Cerebellar cortex (tissue), 1 donor: ENCODE measurements at places on chromosomes 7 and 10.

DNA sequence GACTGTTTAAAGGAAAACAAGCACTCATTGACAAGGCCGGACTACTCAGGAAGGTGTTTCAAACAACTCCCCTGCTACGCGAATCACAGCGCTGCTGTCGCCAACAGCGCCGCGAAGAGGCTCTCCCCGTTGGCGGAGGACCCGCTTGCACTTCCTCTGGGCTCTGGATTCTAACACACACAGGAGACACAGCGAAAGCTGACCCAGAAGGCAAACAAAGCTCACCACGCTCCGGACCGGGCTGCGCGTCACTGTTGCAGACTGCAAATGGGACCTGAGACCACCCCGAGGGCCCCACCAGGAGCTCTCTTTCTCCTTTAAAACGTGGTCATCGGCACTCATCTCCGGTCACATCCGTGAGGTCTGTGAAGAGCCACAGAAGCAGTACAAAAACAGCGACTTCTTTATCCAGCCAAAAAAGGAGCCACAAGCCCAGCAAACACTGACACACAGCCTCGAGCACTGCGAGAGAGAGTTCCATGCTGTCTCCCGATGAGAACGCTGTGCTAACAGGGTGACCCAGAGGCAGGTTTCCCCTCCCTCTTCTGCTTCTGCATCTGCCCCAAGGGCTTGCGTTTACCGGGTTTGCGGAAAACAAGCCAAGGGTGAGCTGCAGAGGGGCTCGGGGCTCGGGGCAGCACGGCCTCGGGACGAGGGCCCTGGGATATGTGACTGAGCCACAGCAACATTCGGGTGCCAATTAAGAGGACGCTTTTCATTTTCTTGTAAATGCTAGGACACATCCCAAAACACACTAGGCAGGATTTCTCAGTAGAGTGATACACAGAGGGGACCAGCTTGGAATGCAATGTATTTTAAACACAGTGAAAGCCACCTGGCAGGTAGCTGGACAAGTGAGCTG, 41.3 kb downstream of the AMZ1 start:
- no peak for DNase-seq

DNA sequence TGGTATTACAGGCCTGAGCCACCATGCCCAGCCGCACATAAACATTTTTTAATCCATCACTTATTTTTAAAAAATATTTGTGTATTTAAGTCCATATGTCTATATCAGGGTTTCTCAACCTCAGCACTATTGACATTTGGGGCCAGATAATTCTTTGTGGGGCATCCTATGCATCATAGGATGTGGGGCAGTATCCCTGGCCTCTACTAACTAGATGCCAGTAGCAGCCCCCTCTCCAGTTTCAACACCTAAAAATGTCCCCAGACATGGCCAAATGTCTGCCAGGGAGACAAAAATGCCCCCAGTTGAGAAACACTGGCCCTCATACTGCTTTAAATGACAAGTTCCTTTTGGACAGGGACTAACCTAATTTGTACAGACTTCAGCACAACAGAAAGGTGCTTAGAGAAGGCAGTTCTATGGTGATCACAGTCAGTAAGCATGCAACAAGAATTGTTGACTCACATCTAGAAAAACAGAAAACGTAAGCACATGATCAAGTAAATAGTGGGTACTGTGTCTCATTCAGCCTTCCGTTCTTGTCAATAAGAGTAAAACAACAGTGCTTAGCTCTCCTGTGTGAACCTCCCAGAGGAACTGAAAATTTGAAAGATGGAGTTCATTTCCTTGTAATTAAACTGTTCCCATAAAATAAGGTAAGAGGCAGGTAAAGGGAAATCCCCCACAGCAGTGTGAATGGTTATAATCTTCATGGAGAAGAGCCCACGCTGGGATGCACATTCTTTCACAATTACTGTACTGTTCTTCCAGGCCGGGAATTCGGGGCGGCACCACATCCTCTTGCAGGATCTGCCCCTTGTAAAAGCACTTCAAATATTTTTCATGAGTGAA, 17.3 kb upstream of the ADRB1 start:
- DNase-seq = peak; percentile 11

DNA sequence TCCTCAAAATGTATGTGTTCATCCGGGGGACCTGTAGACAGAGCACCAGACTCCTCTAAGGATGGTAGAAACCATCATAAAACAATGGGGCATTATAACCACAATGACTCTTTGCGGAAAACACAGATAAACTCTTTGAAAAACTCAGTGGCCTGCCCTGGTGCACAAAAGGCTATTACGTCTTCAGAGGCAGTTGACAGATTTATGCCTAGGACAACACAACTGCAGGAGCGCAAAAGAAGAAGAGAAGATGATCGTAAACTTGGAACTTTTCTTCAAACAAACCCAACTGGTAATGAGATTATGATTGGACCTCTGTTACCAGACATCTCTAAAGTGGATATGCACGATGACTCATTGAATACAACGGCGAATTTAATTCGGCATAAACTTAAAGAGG, 6.0 kb downstream of the RBM48 start:
- no peak for DNase-seq

DNA sequence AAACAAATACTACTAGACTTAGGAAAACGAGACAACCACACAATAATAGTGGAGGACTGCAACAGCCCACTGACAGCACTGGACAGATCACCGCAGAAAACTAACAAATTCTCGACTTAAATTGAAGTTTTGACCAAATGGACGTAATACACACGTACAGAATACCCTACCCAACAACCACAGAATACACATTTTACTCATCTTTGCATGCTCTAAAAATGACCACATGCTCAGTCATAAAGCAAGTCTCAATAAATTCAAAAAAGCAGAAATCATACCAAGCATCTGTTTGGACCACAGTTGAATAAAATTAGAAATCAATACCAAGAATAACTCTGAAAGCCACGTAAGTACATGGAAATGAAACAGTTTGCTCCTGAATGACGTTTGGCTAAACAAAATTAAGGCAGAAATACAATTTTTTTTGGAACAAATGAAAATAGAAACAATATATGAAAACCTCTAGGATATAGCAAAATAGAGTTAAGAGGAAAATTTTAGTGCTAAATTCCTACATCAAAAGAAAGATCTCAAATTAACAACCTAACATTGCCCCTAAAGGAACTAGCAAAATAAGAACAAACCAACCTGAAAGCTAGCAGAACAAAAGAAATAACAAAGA, 30.6 kb downstream of the MAPK8 start:
- DNase-seq = no peak

DNA sequence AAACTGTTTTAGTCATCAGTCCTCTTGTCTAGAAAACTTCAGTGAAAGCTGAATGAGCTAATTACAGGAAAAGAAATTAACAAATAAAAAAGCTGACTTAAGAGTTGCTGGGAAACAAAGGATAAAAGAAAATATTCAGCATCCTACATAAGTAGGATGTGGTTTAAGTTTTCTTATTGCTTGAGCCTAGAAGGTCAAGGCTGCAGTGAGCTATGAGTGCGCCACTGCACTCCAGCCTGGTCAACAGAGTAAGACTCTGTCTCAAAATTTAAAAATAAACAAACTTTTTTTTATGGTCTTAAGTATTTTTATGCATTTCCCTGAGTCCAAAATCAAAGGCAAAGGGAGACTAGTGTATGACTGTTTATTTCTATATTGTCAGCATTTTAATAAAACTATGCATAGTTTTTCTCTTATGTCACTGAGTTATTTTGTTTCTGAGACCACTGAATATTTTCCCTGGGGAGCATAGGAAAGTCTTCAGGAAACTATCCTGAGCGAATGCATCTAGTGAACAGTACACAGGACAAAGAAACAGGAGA, 40.0 kb upstream of the LRRN3 start:
- DNase-seq = no peak

GRCh38 chr10:60914690-60915141, 29.3 kb downstream of the RHOBTB1 start:
- DNase-seq = no peak

GRCh38 chr10:131730771-131731497, 169.9 kb upstream of the PPP2R2D start:
- DNase-seq = no peak

DNA sequence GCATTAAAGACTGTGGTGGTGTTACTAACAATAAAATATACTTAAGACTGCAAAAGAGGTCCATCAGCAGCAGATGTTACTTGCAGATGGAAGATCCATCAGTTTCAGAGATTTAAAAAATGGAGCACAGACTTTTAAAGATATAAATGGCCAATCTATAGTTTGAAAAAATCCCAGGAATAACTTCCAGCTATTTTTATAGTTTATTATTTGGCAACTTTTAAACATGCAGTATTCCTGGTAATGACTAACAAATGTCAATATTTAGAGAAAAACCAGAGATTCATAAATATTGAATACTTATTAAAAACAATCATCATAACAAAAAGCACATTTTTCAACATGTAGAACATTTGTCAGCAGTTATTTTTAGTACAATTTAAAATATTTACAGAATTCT, 30.7 kb downstream of the RTKN2 start:
- DNase-seq = no peak

GRCh38 chr7:82805527-82805960, 357.1 kb downstream of the PCLO start:
- peak; percentile 61 for DNase-seq

- no peak for DNase-seq
Measured at GRCh38 chr7:46616636-46617035, 695.6 kb upstream of the IGFBP3 start.

- DNase-seq = no peak
Measured at GRCh38 chr7:55438085-55438756, 73.1 kb downstream of the LANCL2 start.

DNA sequence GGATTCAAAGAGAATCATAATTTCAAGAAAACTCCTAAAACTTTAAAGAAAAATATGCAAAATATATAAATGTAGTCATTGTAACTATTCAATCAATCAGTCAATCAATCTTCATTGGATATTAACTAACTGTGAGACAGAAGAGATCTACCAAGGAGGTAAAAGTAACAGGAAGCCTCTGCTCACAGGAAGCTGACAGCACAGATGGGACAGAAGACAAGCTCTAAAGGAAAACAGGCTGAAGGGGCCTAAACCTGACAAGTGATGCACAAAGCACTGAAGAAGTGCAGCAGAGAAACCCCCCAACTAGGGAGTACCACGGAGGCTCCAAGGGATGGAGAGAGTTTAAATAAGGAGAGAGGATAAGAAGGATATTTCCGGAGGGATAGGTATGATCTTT, 173.0 kb downstream of the SKAP2 start:
- DNase-seq = no peak

DNA sequence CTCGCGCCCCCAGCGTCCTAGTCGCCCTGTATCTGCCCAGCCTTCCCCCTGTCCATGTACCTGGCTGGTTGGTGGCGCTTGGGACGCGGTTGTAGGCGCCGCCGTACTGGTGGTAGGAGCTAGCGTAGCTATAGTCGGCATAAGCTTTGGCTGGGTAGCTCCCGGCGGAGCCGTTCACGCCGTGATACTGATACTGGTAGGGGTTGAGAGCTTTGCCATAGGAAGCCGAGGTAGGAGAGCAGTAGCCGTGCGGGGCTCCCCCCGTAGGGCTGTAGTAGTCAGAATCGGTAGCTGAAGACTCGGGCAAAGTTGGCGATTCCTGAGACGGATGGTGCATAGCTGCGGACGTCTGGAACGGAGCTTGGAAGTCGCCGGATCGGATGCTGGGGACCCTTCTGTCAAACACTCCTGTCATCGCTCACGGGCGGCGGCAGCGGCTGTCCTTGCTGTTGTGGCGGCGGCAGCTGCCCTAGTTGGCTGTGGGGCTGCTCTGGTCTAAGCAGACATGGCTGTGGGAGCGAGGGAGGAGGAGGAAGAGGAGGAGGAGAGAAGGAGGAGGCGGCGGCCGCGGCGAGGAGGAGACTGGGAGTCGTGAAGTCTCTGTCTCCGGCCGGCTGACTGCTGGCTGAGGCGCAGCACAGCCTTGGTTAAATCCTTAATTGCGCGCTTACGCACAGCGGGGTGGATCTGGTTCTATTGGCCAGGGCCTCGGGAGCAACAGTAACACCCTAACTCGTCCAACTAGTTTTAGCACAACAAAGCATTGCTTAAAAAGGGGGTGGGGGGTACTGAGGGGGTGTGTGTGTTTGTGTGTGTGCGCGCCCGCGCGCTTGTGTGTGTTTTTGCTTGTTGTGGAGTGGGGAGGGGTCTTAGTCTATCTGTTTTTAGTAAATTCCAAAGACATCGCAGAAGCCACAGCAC, at the start of gene DLX5:
DLX5 (minus strand) TSS at position 623 of the 921 bp plus-strand sequence; CDS start at position 415, 208 bp downstream.
- DNase-seq = no peak

DNA sequence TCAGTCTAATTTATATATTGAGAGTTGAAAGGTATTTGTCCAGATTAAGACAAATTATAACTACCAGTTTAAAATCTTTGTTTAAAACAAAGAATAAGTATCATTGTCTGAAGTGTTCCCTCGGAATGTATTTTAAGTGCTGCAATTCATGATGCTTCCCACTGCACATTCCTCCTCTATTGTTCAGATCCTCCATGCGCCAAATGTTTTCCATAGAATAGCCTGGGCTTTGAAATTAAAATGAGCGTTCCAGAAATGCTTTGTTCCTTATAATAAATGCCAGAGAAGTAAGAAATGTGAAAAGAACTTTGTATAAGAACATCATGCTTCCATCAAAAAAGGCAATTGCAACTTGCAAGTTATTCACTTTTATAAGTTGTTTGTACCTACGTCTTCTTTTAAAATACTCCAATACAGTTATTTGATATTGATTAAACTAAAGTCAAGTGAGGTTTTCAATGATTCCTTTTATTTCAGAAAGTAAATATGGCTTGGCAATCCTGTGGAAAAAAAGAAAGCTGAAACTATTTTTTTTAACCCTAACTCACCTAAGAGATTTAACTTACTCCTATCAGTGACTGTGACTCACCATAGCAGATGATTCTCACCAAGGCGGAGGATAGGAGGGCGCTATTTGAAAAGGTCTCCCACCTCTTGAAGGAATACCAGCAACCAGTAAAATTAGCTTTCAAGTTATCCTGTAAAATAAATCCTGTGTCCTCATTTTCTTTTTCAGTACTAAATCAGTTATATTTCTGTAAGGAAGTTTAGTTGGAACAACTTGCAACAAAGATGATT, 85.8 kb downstream of the CTNNA3 start:
- DNase-seq = no peak

DNA sequence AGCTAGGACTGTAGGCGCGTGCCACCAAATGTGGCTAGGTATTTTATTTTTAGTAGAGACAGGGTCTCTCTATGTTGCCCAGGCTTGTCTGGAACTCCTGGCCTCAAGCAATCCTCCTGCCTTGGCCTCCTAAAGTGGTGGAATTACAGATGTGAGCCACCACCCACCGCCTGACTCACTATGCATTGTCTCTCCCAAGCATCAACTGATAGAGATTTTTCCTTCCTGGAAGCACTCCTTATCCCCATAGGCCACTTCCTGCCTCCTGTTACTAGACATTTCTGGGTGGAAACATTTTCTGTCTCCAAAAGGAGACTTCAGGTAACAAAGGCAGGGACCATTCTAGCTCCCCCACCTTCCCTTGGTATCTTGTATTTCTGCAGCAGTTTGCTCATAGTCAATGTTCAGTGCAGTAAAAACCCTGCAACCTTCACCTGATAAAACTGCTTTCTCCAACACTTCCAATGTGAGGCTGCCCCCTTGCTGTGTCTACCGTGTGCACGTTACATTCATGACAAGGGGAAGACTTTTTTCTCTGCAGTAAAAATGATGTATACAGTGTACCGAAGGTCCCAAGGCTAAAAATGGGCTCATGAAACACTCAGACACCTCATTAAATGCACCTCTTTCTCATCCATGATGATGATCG, 84.9 kb downstream of the NHLRC2 start:
- no peak for DNase-seq
